Stimulated activated CD8-positive, alpha-beta memory T cell treated with anti-CD3 and anti-CD28 coated beads, Interleukin-4, amount 100 ng/mL, for 1 hour (primary cell): ENCODE measurements at places on chromosomes 12 and 14.

GRCh38 chr12:69028941-69029729, 96.2 kb upstream of the CPM start:
- no peak for DNase-seq

DNA sequence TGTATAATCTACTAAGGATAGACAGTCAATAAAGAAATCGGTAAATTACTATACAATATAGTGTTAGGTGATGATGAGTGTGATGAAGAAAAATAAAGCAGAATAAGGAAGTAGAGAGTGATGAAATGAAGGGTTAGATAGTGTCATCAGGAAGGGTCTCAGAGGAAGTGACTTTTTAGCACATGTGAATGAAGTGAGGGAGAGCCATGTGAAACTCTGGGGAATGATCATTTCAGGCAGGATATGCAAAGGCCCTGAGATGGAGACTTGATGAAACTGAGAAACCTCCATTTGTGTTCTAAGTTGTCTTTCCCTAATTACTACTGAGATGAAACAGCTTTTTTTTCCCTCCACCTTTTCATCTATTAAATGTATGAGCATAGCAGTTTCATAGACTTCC, 19.4 kb upstream of the GNPTAB start:
- DNase-seq = no peak

- no peak for DNase-seq
Measured at GRCh38 chr12:51915003-51915625, 7.8 kb downstream of the ACVRL1 start.

- no peak for DNase-seq
Measured at GRCh38 chr14:91985521-91986255, 38.2 kb upstream of the FBLN5 start.

DNA sequence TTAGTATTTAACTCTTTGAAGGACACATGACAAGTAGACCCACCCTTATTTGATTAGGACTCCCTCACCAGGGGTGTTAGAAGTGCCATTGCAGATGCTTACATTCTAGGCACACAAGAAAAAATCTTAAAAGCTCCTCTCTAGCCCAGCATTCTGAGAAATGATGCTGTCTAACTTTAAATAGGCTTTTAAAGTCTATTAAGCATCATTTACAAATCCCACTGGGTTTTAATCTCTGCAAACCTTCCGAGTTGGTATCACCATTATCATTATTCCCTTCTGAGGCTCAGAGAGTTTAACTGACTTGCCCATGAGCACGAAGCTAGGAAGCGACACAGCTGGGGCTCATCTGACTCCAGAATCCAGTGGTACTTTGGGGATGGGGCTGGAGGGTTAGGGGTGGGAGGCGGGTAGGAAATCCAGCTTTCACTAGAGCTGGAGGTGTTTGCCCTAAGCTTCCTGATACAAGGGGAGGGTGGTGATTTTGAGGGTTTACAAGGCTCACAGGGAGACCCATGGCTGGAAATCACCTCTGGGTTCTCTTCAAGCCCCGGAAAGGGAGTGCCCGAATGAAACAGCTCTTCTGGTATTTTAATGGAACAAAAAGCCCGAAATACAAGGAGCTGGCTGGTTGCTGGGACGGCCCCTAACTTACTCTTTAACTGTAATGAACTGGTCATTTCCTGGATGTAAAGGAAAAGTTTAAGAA, 109.2 kb upstream of the FUT8 start:
- DNase-seq = no peak

GRCh38 chr12:11136075-11136474, 1.6 kb upstream of the TAS2R30 start:
- no peak for DNase-seq

DNA sequence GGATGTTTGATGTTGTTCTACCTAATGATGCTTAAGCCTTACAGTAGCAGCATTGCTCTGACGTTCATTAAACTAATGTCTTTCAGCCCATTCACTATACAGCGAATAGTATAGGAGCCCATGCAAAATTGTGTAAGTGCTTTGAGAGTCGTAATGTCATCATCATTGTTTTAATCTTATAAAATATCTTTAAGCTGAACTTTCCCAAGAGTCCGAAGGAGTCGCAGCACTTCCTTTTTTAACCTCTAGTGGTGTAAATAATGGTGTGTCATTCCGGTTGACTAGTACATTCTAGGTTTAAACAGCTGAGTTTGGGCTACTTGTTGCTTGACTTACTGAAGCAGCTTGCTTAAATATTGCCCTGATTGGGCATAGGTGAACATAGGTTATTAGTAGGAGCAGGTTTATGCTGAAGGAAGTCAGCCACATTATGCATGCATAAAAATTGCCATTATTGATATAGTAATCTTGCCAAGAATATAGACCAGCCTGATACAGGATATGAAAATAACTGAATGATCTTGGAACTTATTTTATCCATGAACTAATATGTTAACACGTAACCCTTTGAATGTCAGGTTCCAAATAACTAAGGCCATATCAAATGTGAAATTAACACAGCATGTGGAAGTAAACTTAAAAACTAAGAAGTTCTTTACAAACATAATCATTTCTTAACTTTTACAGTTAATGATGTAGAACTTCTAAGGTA, 2.6 kb downstream of the WNK1 start:
- DNase-seq = no peak

DNA sequence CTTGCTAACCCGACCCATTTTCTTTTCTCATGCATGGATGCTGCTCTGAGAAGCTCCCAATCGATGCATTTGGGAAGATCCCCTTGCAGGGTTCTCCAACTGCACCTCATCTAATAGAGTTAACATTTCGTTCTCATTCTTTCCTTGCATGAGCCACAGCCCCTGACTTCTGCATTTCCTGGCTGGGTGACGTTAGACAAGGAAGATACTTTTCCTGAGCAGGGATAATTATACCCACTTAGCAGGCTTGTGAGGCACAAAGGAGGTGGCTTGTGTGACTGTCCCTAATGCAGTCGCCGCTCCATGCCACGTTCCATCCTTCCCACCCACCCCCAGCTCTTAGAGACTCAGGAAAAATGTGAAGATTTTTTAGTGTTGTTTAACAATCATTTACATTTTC, 195.1 kb downstream of the CHST11 start:
- no peak for DNase-seq

DNA sequence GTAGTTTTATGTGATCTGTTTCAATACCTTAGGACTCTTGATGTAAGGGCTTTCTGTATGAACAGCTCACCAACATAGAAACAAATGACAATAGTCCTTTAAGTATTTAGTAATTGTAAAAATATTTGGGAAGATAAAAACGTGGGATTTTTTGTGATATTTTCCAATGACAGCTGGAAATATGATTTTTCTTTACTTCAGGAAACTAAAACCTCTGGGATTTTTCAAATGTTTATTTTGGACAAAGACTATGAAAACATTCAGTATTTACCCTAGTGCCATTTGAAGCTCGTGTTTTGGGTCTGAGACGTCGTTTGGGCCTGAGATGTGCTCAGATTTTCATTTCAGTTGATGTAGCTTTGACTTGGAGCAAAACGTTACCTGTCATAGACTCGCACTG, 240.0 kb downstream of the BMP4 start:
- DNase-seq = no peak

GRCh38 chr14:103503296-103503695, 19.3 kb downstream of the CKB start:
- DNase-seq = no peak
